ENCODE measurements at places on chromosomes 11 and 22.
A peak's percentile ranks its signal among the peaks of the same experiment; 100 is the strongest.

DNA sequence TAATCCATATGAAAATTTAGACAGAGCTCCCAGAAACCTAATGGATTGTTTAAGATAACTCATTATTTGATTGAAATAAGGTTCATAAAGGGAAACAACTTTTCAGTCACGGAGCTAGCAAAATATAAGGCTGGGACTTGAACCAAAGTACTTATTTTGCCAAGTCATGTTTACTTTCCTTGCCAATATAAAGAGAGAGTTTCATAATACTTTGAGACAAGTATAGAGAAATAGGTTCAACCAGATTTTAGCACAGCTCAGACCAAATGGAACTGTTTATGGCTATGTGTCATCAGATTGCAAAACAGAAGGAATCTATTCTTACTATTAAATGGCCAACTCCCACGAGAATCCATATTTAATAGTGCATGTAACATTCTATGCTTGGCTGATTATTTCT is 1517.5 kb upstream of the TENM4 start:
- peak; percentile 12 for DNase-seq

- DNase-seq = no peak
These were observed 23.8 kb downstream of the PARVB start for GRCh38 chr22:44047891-44048301.

DNA sequence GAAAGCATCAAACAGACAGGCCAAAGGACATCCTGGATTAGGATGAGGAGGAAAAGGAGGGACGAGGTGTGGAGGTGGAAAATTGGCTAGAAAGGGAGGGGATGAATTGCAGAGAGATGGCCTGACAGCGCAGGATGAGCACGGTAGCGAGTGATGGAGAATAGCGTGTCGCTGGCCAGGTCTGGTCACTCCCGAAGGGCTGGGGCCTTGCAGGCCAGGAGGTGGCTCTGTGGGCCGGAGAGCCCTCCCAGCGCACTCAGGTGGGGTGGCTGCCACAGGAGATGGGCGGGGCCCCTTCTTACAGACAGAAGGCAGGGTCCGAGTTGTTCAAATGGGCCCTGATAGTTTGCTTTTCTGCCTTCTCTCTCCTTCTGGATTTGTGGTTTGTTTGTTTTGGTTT is 37.1 kb upstream of the THY1 start:
- no peak for DNase-seq

GRCh38 chr22:28883657-28883916 is 215 bp downstream of the ZNRF3 start:
- no peak for DNase-seq

- DNase-seq = no peak
These were observed 1375.9 kb upstream of the RAG2 start for GRCh38 chr11:37973941-37974340.

- no peak for DNase-seq
These were observed 2.3 kb upstream of the CLPB start for GRCh38 chr11:72436661-72437060.

GRCh38 chr11:18785411-18785810 is 6.2 kb downstream of the PTPN5 start:
- DNase-seq = no peak

GRCh38 chr22:45263463-45264269 is 21.1 kb upstream of the UPK3A start:
- DNase-seq = peak; percentile 89

DNA sequence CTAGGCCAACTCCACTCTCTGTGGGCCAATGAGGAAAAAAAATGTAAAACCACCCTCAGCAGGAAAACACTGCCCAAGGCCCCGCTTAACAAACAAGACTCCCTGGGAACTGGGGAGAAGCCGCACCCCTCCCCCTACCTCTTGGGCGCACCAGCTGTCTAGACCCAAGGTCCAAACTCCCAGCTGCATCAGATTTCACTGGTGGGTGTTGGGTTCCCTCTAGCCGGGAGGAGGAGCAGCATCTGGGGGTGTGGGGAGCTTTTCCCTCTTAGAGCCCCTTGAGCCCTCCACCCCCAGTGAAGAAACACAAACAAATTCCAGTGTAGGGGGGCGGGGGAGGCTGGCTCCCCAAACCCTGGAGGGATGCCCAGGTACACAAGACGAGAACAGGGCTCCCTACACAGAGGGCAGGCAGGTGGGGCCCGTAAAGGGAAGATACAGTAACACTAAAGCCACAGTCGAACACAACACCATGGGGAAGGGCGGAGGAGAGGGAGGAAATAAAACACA is 64.9 kb downstream of the NECTIN1 start:
- DNase-seq = peak; percentile 42
